Stimulated activated CD8-positive, alpha-beta memory T cell treated with anti-CD3 and anti-CD28 coated beads, Interleukin-7, amount 100 ng/mL, for 1 hour (primary cell): ENCODE measurements at places on chromosomes 1 and 21.

DNA sequence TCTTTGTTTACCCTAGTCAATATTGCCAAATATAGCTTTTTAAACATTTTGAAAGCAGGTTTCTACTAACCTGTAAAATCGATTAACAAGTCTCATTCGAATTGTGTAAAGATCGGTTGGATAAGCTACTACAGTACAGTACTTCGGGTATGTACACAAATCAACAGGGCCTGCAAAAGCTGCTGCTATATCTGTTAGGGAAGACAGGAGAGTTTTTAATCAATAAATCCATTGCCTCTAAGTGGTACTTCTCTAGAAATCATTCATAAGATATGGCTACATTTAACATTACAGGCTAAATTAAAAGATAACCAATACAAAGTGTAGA lies 34.8 kb upstream of the PSMG1 start:
- DNase-seq: no peak

DNA sequence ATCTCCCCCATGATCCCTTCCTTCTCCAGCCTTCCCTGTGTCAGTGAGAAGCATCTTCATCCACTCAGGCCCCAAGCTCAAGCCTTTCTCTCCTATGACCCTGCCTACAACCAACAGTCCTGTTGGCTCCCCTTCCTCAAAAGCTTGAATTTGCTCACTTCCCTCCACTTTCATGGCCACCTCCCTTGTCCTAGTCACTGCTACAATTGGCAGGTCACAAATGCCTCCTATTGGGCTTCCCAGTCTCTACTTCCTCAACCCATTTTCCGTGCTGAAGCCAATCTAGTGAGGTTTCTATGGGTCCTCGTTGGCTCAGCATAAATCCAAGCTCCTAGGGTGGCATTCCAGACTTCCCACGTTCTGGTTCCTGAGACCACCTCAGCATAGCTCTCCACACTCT lies 40.2 kb upstream of the SLC6A9 start:
- no peak for DNase-seq

DNA sequence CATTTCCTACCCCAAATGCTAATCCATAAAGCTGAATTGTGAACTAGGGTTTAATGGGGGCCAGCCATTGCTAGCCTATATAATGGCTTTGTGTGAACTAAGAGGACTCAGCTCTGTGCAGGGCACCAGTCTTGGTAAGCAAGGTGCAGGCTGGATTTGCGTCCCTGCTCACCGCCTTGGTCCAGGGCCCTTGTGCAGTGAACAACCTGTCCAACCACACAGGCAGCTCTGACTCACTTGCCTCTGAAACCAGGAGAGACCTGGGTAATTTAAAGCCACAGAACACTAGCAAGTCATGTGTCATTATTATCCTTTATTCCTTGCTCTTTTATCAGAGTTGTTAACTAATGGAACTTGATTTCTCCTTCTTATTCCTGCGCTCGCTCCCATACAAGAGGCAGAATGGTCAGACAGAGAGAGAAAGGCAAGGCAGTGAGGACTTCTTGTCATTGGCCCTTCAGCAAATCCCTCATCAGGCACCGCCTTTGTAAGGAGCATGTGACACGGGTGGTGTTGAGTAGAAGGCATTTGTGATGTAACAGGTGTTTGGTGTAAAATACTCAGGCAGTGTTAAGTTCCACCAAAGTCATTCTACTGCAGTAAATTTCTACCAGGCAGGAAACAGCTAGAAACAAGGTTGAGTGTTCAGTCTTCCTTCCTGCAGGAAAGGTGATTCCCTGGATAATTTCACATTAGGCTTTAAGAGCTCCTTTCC lies 67.3 kb upstream of the OLIG2 start:
- DNase-seq: no peak

DNA sequence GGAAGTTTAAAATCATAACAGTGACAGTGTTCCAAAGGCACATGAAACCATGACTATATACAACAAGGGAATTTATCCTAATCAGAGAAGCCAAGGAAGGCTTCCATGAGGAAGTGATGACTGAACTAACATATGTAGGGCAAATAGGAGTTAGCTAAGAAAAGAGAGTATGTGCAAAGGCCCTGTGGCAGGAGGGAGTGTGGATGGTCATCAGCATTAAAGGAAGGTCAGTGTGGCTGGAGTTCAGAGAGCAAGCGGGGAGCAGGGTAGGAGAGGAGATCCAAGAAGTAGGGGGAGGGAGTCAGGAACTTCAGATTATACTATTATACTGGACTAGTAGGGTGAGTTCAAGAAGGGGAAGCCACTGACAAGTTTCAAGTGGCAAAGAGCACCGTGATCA lies 8.4 kb downstream of the MAP7D1 start:
- DNase-seq: no peak

- no peak for DNase-seq
These were observed 115.6 kb upstream of the SLC45A1 start for GRCh38 chr1:8202182-8202905.

GRCh38 chr1:28064064-28064463 lies 24.3 kb downstream of the EYA3 start:
- no peak for DNase-seq

DNA sequence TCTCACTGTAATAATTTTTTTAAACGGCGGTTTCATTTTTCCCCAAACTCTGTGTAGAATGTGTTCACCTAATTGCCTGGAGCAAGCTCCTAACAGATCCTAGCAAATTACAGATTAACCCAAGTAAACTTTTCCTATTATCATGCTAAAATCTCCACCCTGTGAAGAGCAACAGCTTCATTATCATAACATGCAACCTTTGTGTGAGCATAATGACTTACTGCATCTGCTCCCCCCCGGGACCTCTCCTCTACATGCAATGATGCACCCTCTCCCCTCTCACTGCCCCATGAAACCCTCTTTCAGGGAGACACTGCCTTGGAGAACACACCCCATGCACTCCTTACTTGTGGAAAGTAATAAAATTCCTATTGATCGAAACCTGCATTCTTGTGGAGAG lies 717.0 kb upstream of the TMPRSS15 start:
- no peak for DNase-seq
